Muscle of back (tissue), 13 donors: ENCODE measurements at places on chromosomes 3 and 15. TPM values are rescaled to one million over a fixed set of nuclear protein-coding genes. Genes with fewer than 3 reads are reported as not detected.

The TMC3 gene
- polyA plus RNA-seq = 0.17 TPM

The PLAAT1 gene
- 25.0 TPM for polyA plus RNA-seq

- DNase-seq = no peak
Measured at GRCh38 chr3:188722963-188723362, 448.8 kb upstream of the TPRG1 start.

- DNase-seq = no peak
Measured at GRCh38 chr3:1954632-1955031, 144.0 kb upstream of the CNTN4 start.

GRCh38 chr3:185084402-185084801 is 68.5 kb downstream of the C3orf70 start:
- no peak for DNase-seq
